ENCODE measurements at places on chromosomes 3 and 15.
A peak's percentile ranks its signal among the peaks of the same experiment; 100 is the strongest.

DNA sequence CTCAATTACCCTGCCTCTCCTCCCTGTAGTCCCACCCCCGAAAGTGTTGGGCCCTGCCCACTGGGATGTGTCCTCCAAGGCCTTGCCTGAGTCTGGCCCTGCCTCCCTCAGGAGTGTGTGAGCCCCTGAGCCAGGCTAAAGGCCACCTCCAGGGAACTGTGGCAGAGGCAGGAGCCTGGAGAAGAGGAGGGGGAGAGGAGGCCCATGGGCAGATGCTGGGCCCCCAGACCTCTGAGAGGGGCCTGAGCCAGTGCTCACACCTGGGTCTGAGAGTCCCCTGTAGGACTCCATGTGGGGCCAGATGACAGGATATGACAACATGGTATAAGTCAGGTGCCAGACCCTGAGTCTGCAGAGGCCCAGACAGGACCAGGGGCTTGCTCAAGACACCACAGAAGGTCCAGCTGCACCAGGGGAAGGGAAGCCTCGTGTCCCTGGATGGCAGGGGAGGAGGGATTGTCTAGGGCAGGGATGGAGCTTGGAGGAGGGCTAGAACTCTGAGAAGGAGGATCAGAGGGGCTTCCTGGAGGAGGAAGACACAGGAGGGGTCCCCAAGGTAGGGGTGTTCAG, 217.9 kb downstream of the TBC1D2B start:
- no peak for DNase-seq

- no peak for DNase-seq
These were observed 75.7 kb upstream of the ARNT2 start for GRCh38 chr15:80328496-80328895.

DNA sequence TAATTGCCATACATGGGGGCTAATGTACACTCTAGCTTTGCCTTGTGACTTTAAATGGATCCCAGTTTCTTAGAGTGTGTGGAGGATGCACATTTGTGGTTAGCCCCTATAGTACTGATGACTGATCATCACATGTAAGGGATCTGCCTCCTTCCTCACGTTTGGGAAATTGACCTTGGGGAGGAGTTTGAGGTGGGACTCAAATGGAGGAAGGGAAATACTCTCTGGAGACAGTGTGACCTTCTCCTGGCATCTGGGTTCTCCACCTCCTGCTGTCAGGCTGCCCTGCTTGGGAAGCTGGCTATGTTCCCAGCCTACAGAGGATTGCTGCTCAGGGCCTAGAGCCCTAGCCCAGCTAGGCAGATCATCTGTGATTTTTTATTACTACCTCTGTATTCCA, 48.7 kb downstream of the PPM1L start:
- no peak for DNase-seq

DNA sequence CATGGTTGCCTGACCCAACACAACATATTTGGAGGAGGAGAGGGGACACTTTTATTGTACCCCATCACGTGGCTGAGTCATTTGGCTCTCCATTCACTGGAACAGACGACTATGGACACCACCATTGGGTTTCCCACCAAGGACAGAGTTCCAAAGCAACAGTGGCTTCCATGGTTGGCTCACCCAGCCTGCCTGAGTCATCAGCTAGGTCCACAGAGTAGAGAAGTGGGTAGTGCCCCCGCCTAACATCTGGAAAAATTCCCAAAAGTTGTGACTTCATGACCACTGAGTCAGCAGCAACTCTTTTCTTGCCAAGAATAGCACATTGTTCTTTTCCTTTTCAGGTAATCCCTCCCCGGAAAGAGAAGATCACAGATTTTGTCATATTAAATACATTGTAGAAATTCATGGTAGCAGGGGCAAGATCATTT, 3.0 kb upstream of the PPP1R2 start:
- peak; percentile 71 for DNase-seq

DNA sequence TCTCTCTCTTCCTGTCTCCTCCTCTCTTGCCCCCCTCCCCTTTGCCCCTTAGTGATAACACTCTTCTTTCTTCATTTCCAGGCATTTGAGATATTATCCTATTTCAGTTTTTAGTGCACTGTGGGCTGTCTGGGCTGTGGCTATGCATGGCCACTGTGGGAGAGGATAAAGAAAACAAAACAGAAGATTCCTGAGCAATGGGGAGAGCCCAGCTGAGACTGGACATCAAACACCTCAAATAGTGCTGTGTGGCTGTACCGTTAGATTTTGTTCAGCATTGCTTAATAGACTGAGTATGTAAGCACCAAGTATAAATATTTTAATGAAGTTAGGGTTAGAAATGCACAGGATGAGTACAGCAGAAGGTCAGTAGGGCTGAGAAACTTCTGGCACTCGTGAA, 7.9 kb upstream of the GBE1 start:
- no peak for DNase-seq

- peak; percentile 42 for DNase-seq
These were observed 97.3 kb downstream of the MBNL1 start for GRCh38 chr3:152365766-152366593.

- no peak for DNase-seq
These were observed 3.6 kb downstream of the TRH start for GRCh38 chr3:129978123-129978522.

GRCh38 chr3:40930131-40930538, 269.2 kb upstream of the CTNNB1 start:
- DNase-seq = no peak

DNA sequence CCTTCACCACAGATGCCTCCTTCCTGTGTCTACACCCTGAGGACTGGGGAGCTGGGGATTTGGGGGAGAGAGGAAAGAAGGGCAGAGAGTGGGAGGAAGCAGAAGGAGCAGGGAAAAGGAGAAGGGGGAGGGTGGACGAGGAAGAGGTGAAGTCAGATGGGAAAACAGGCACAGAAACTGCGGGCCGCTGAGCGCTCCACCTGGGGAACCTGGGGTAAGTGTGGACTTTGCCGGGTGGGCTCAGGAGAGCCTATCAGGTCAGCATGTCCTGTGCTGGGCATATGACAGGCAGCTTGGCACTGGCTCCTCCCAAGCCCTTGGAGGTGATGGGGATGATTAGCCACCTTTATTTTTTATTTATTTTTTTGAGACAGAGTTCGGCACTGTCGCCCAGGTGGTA, 62.6 kb downstream of the CORO2B start:
- no peak for DNase-seq

- no peak for DNase-seq
These were observed 56.0 kb upstream of the MITF start for GRCh38 chr3:69683082-69683806.

- DNase-seq = no peak
These were observed 169.0 kb downstream of the ABHD5 start for GRCh38 chr3:43859766-43860165.

DNA sequence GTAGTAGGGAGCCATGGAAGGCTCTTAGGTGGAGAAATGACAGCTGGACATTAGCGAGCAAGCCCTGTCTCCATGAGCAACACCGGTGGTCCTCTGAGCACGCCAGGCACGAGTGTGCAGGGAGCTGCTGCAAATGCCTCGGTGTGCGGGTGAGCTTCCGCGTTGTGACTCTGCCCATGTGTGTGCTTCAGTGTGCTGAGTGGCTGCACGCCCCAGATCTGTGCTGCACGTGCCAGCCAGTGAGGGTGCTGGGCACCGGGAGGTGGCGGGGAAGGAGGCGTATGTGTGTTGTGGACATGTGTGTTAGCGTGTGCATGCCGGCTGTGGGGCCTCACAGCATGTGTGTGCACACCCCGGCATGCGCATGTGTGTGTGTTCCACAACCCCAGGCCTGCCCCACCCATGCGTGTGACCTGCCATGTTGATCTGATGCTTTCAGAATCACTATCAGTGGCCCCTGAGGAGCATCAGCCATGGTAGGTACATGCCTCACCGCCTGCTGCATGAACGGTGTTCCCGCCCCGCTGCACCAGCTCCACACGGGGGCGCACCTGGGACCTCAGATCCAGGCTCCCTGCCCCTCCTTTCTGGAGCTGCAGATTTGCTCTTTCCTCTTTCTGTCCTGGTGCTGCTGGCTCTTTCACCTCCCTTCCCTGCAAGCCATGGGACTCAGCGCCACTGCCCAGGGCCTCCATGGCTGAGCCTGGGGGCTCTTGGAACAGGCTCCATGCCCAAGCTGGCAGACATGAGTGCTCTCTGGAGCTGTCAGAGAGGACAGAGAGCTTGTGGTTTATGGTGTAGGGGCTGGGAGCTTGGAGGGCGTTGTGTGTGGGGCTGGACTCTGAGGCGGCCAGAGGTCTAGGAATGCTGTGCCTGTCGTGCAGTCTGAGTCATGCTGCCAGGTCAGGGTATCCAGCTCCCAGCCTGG, 169.4 kb downstream of the TBC1D2B start:
- peak; percentile 27 for DNase-seq
